ENCODE measurements at places on chromosomes 7 and 10.

GRCh38 chr7:141738592-141739013 lies 445 bp downstream of the SSBP1 start:
- DNase-seq: no peak

- DNase-seq: no peak
These were observed 134.4 kb upstream of the AGK start for GRCh38 chr7:141416650-141417270.

DNA sequence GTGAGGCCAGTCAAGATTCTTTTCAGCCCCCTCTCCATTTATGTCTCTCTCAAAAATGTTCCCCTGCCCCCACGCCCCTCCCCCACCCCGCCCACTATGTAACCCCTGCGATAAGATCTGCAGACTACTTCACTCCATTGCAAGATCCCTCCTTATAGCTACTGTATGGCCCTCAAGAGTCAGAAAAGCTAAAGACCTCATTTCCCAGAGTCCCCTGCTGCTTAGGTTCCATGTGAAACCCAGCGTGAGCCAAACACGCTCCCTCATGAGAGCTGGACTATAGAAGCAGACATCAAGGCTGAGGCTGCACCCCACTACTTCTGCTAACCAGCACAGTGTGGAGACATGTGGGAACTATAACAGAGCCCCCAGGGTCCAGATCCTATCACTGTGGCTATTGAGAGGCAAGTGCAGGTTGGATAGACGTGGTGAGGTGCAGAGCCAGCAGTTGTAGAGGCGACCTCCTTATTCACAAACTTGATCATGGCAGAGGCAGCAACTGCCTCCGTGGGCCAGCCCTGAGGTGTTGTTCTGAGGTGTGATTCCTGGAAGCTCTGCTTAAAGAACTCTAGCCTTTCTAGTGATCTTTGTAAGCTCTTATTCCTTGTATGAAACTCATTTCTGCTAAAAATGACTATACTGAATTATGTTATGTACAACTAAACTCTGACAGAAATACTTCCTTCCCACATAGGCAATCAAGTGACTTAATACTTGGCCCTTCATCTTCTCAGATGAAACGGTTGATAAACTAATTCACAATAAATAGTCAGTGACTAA lies 117.0 kb upstream of the ARID5B start:
- no peak for DNase-seq

DNA sequence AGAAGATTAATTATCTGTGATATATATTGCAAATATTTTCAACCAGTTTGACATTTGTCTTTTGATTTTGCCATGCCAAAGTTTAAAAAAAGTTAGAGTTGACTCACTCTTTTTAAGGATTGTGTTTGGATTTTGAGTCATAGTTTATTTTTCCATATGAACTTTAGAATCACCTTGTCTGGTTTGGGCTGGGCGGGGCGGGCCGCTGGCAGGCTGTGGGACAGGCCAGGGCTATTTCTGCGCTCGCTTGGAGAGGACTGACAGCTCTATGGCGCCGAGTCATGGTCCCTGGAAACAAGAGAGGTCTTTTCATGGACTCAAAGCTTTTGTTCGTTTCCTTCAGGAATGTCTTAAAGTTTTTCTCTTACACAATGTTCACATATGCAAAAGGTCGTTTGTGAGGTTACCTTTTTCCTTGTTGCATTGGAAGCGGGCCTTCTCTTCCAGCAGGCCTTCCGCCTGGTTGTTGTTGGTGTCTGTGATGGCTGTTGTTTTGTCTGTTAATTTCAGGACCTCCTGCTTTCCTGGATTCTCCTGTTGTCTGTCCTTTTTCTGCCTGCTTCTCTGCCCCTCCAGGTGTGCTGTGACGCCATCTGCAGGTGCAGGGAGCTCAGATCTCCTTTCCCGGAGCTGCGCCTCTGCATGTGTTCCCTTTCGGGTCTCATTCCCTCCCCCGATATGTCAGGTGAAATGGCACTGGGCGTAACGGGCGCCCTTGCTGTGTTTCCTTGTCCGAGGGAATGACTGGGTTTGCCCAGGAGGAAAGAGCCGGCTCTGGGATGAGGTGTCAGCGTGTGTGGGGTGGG lies 53.8 kb downstream of the INPP5A start:
- no peak for DNase-seq

GRCh38 chr10:124222318-124222987 lies 129.1 kb upstream of the CHST15 start:
- no peak for DNase-seq

GRCh38 chr7:105352901-105353668 lies 35.6 kb downstream of the SRPK2 start:
- no peak for DNase-seq

- DNase-seq: no peak
These were observed 30.7 kb upstream of the ZNF467 start for GRCh38 chr7:149804106-149804505.

GRCh38 chr10:32938554-32939061 lies 19.4 kb downstream of the ITGB1 start:
- DNase-seq: no peak

- no peak for DNase-seq
These were observed 2.6 kb upstream of the SAMD8 start for GRCh38 chr10:75108684-75109458.

GRCh38 chr7:75969182-75969581 lies 25.2 kb downstream of the TMEM120A start:
- no peak for DNase-seq

DNA sequence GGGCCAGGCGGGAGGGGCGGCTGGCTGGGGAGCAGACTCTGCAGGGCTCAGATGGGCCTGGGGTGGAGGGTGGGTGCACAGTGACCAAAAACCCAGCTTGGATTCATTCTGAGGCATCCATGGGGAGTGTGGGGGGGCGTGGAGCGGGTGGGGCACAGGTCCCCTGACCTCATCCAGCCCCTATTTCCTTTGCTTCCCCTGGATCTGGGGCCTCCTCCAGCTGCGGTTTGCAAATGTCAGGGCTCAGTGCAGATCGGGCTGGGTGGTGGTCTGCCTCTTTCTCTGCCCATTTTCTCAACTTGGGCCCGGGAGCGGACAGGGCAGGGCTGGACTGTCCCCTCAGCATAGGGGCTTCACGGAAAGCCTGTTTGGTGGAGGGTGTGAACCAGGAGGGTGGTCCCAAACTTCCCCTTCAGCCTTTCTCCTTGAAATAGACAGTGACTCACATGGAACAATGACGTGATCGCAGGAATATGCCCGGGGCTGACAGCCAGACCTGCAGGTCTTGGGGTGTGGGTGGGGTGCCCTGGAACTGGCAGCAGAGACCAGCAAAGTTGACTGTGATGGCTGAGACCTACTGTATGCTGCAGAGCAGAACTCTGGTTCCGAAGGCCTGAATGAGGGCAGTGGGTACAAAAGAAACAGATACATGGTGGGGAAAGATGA lies 72.9 kb upstream of the PODXL start:
- no peak for DNase-seq

GRCh38 chr10:122510326-122510725 lies 49.0 kb downstream of the HTRA1 start:
- no peak for DNase-seq

GRCh38 chr7:75922966-75923603 lies 8.1 kb downstream of the POR start:
- no peak for DNase-seq

GRCh38 chr10:86972613-86973380 lies 4.5 kb downstream of the ADIRF start:
- DNase-seq: no peak

- no peak for DNase-seq
These were observed 4.0 kb downstream of the ABCB1 start for GRCh38 chr7:87596696-87597095.

DNA sequence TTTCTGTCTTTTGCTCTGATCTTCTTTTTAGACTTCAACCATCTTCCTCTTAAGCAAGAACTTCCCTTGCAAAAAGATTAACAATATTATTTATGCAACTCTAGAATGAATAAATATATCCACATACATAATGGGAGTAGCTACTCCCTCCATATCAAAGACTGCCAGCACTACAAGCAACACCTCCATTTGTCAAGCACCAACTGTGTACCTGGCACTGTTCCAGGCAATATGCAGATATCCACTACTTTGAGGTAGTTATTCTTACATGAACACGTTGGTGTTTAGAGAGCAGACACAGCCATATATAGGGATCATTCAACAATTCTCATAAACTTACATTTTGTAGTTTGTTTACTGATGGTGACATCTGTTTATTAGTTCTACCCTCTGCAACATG lies 83.6 kb upstream of the CACNB2 start:
- no peak for DNase-seq

GRCh38 chr10:101752241-101752640 lies 23.7 kb downstream of the FGF8 start:
- no peak for DNase-seq

DNA sequence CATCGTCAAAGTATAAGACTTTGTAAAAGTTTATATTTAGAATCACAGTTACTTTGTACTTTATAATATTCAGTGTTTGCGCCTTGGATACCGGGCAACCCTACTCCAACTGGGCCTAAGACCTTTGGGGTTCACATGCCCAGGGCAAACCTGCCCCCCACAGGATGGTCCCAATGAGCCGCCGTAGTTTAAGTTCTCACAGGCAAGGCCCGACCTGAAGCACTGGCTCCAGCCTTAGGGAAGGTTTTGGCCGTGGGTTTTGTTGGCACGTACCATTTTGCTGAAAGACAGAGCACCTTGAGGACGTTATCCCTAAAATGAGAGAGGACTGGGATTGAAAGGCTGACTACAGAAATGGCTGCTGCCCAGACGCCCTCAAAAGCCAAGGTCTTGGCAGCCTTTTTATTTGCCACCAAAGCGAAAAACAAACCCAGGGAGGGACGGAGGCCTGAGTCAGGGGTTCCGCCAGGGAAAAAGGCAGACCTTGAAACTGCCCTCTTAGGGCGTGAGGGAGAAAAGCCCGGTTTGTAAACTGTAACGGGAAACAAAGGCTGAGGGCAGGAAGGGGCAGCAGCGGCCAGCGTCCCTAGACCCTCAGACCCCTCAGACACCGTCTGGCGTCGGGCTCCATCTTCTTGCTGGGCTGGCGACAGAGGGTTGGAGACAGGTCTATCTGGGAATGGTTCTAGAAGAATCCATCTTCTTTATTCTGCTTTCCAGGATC lies at the start of gene CCDC172:
CCDC172 (plus strand) TSS at position 222 of the 724 bp plus-strand sequence. CDS start 564 bp downstream, outside the sequence.
- no peak for DNase-seq

GRCh38 chr10:78165617-78166016 lies 132.0 kb downstream of the RPS24 start:
- no peak for DNase-seq

- DNase-seq: no peak
These were observed 130.5 kb upstream of the C1QL3 start for GRCh38 chr10:16652154-16652553.

- no peak for DNase-seq
These were observed 26.5 kb downstream of the DNAJB12 start for GRCh38 chr10:72328045-72328828.

- DNase-seq: no peak
These were observed 52.9 kb downstream of the PIK3AP1 start for GRCh38 chr10:96667401-96667800.

DNA sequence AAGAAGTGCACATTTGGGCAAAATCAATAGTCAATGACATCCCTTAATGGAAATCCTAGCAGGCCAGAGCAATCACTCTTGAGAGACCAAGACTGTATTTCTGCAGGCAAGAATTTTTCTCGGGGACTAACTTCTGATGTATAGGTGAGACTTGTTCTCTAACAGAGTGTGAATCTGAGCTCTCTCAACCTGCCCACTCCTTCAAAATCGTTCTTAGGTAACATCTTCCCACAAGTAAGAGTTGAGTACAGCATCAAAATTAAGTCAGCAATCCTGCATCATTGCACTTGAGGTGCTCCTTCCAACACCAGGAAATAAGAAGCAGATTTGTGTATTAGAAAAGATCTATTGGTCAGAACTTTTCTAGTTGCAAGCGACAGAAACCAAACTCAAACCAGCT lies 25.6 kb upstream of the GFRA1 start:
- DNase-seq: no peak

DNA sequence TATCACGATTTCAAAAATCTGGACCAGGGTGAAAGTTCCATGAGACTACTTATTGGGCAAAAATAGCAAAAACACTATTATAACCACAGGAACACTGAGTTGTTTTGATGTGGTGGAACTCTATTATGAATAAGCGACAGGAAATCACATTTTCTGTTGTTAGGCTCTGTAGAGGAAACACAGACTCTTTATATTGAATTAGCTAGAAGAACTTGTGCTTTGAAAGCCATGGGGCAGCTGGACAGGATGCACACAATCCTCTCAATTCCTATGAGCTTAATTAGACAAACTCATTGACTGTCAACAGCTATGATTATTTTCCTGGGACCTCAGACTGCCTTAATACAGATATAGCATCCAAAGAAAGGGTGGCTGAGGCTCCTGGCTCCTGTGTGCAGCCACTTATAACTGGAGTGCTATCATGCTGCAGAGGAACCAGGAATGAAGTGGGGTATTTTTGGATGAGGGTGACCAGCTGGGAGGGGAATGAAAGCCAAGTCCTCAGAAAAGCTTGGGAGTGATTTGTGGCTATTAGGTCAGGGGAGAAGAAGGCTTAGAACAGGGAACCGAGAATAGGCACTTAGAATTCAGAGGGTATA lies 657.3 kb downstream of the TYW1 start:
- DNase-seq: no peak

DNA sequence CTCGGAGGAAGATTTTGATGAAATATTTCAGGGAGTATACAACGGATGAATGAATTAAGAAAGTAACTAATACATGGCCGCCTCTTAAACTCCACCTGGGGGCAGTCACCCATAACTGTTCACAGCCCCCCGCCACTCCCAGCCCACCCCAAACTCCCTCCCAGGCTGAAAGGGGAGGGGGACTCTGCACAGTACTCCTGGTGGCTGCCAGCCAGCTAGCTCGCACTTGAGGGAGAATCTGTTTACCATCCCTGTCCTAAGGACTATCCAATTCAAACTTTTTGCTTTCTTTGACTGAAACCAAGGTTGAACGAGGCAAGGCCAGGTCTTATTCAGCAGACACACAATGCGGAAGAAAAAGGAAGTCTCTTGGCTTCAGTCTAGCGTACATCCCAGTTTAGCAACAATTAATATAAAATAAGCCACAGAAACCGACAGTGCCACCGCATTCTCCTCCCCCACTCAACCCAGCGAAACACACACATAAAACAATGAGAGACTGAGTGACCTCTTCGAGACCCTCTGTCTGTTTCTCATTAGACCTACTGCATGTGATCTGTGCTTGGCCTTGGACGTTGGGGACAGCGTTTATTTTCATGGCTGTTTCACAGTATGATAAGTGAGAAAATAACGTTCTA lies 219.5 kb downstream of the GLI3 start:
- DNase-seq: no peak

Measured in activated T-cell treated with anti-CD3 and anti-CD28 coated beads for 4 hours (primary cell).